ENCODE measurements at places on chromosomes 1 and 21. TPM values are rescaled to one million over a fixed set of nuclear protein-coding genes. Genes with fewer than 3 reads are reported as not detected.

- H3K27ac ChIP-seq, result no peak overlapping the region
- no peaks in the 10 kb centered on the region for H3K36me3 ChIP-seq
- no peaks in the 10 kb centered on the region for H3K27me3 ChIP-seq
- no peak for DNase-seq
- no peaks in the 10 kb centered on the region for H3K4me1 ChIP-seq
These were observed 799.5 kb downstream of the LTN1 start for GRCh38 chr21:28193189-28193588.

- peak overlapping the region; percentile 65 for H3K27ac ChIP-seq
- H3K36me3 ChIP-seq, result peaks cover 6% of the 10 kb centered on the region
- H3K27me3 ChIP-seq, result no peaks in the 10 kb centered on the region
- no peak overlapping the region for H3K4me3 ChIP-seq
- no peak for DNase-seq
These were observed 8.9 kb upstream of the MUTYH start for GRCh38 chr1:45348966-45349677.

- no peak overlapping the region for H3K4me3 ChIP-seq
- no peaks in the 10 kb centered on the region for H3K4me1 ChIP-seq
- DNase-seq, result no peak
- H3K27ac ChIP-seq, result no peak overlapping the region
These were observed 2.2 kb downstream of the TMEM35B start for GRCh38 chr1:34982820-34983376.

DNA sequence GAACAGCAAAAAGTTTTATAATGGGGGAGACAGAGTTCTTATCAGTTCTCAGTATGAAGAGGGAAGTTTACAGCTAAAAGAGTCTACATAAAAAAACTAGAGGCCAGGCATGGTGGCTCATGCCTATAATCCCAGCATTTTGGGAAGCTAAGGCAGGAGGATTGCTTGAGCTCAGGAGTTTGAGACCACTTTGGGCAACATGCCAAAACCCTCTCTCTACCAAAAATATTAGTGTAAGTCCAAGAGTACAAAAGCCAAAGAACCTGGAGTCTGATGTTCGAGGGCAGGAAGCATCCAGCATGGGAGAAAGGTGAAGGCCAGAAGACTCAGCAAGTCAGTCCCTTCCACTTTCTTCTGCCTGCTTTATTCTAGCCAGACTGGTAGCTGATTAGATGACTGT lies 35.0 kb upstream of the ROR1 start:
- H3K4me1 ChIP-seq, result no peaks in the 10 kb centered on the region
- no peak overlapping the region for H3K4me3 ChIP-seq
- H3K27me3 ChIP-seq, result no peaks in the 10 kb centered on the region
- H3K27ac ChIP-seq, result no peak overlapping the region

GRCh38 chr1:24909388-24909898 lies 20.6 kb downstream of the RUNX3 start:
- H3K27me3 ChIP-seq, result no peaks in the 10 kb centered on the region
- DNase-seq, result no peak
- H3K4me1 ChIP-seq, result peaks cover 6% of the 10 kb centered on the region

- no peaks in the 10 kb centered on the region for H3K36me3 ChIP-seq
- no peaks in the 10 kb centered on the region for H3K4me1 ChIP-seq
- H3K4me3 ChIP-seq, result no peak overlapping the region
- no peaks in the 10 kb centered on the region for H3K27me3 ChIP-seq
- no peak overlapping the region for H3K27ac ChIP-seq
- DNase-seq, result no peak
These were observed 278 bp upstream of the KRTAP27-1 start for GRCh38 chr21:30337772-30338171.

- no peak overlapping the region for H3K4me3 ChIP-seq
- no peak overlapping the region for H3K27ac ChIP-seq
- H3K27me3 ChIP-seq, result peaks cover 3% of the 10 kb centered on the region
- H3K4me1 ChIP-seq, result peaks cover 28% of the 10 kb centered on the region
- no peak for DNase-seq
These were observed 2.3 kb upstream of the JAM2 start for GRCh38 chr21:25636727-25637126.

GRCh38 chr1:90729504-90730242 lies 12.6 kb upstream of the BARHL2 start:
- no peak overlapping the region for H3K4me3 ChIP-seq
- peaks cover 62% of the 10 kb centered on the region for H3K27me3 ChIP-seq
- no peak for DNase-seq
- peaks cover 38% of the 10 kb centered on the region for H3K4me1 ChIP-seq
- no peak overlapping the region for H3K27ac ChIP-seq

DNA sequence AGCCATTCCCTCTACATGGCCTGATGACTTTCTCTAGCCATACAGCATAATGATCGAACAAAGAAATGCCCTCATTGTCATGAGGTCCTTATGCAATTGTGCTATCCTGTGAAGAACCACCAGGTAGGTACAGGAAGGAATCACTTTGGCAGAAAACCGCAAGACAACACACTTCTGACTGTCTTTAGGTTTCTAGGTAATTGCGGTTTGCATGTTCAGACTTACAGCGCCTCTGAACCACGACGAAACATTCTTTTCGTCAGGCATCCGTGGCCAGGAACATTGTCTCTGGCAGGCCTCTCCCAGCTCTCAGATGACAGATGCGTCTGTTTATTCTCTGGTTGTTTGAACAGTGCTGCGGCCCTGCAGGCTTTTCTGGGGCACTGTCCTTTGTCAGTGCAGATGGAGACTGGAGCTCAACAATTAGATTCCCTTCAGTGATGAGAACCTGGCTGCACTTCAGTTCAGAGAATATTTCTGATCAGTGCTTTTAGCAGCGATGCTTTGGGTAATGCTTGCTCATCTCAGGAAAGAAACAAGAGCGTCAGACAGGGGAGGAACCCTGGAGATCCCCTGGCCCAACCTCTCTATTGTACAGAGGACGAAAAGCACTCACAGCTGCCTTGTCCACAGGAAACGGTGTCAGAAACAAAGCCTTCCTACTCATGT lies 63.4 kb downstream of the B3GALT5 start:
- DNase-seq, result peak; percentile 91
- H3K4me1 ChIP-seq, result peaks cover 36% of the 10 kb centered on the region
- H3K36me3 ChIP-seq, result no peaks in the 10 kb centered on the region

- no peak overlapping the region for H3K27ac ChIP-seq
- H3K36me3 ChIP-seq, result no peaks in the 10 kb centered on the region
- H3K27me3 ChIP-seq, result no peaks in the 10 kb centered on the region
- no peaks in the 10 kb centered on the region for H3K4me1 ChIP-seq
- H3K4me3 ChIP-seq, result no peak overlapping the region
These were observed 36.4 kb downstream of the RXRG start for GRCh38 chr1:165408518-165408917.

DNA sequence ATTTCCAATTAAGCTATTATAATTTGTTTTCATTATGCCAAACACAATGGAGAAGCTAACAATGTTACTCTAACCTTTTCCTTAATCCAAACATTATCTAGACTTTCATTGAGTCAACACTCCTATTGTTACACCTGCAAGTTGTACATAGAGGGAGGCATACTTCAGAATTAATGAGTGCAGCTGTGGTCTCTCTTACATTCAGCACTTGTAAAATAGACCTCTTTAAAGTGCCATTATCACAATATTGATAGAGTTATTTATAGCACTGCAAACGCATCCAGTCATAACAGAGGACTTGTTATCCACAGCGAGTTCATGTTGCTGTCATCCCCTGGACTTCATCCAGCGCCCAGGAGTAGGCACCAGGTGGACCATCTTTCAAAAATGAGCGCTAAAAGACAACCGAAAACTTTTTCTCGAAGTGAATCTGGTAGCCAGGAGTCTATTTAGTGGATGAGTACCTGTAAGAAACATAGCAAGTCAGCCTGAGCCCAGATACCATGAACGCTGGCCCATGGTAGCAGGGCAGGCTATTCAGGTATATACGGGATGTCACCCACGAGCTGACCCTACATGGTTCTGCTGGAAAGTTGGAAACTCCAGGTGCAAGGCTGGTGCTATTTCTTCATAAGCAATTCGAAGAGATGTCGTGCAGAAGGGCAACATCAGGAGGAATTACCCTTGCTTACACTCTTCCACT lies 70.6 kb upstream of the NFIA start:
- DNase-seq, result no peak
- no peaks in the 10 kb centered on the region for H3K27me3 ChIP-seq
- H3K4me1 ChIP-seq, result peaks cover 8% of the 10 kb centered on the region
- no peak overlapping the region for H3K4me3 ChIP-seq
- H3K27ac ChIP-seq, result no peak overlapping the region

GRCh38 chr1:189899686-189900425 lies 577.8 kb downstream of the BRINP3 start:
- no peaks in the 10 kb centered on the region for H3K4me1 ChIP-seq
- no peak overlapping the region for H3K4me3 ChIP-seq
- no peak for DNase-seq
- no peaks in the 10 kb centered on the region for H3K36me3 ChIP-seq
- no peak overlapping the region for H3K27ac ChIP-seq

GRCh38 chr1:236558846-236559245 lies 35.1 kb downstream of the LGALS8 start:
- no peak overlapping the region for H3K27ac ChIP-seq
- H3K4me1 ChIP-seq, result no peaks in the 10 kb centered on the region
- H3K27me3 ChIP-seq, result no peaks in the 10 kb centered on the region
- no peak for DNase-seq
- no peak overlapping the region for H3K4me3 ChIP-seq

GRCh38 chr1:62213075-62213914 lies 18.6 kb downstream of the L1TD1 start:
- no peaks in the 10 kb centered on the region for H3K27me3 ChIP-seq
- DNase-seq, result peak; percentile 22
- no peak overlapping the region for H3K4me3 ChIP-seq
- H3K27ac ChIP-seq, result no peak overlapping the region
- H3K36me3 ChIP-seq, result no peaks in the 10 kb centered on the region

- H3K4me3 ChIP-seq, result no peak overlapping the region
- no peaks in the 10 kb centered on the region for H3K27me3 ChIP-seq
- no peaks in the 10 kb centered on the region for H3K4me1 ChIP-seq
- H3K36me3 ChIP-seq, result no peaks in the 10 kb centered on the region
- no peak for DNase-seq
These were observed 73.8 kb upstream of the SSX2IP start for GRCh38 chr1:84763912-84764680.

GRCh38 chr1:223772771-223773160 lies 60.4 kb downstream of the CAPN2 start:
- H3K4me1 ChIP-seq, result peaks cover 19% of the 10 kb centered on the region
- H3K27ac ChIP-seq, result no peak overlapping the region
- no peak overlapping the region for H3K4me3 ChIP-seq
- peaks cover 79% of the 10 kb centered on the region for H3K36me3 ChIP-seq
- DNase-seq, result peak; percentile 30

DNA sequence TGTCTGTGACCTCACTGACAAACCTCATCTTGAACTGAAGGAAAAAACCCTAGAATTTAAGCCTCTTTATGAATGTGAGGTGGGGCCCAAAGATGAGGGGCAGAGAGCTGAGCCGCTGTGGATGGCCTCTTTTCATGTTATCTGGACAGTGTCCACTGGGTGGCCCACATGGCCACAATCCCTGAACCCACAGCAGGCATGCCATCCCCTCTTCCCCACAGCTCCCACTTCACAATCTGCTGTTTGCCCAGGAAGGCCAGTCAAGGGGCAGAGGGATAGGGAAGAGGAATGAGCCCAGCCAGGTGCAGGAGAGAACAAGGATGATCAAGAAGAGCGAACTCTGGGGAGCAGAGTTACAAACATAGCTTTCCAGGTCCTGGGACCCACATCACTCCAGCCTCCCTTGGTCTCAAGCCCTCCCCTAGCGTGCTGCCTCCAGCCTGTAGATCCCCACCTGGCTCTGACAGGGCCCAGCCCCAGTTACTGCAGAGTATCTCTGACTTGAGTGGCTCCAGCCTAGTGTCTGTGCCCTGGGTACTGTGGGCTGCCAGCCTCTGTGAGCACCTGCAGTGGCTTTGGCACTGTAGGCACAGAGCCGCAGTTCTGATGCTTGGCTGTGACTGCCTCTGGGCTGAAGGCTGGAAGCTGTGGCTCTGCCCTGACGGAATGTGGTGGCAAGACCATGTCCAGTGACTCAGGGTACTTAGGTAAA lies 1.9 kb upstream of the SLFNL1 start:
- no peaks in the 10 kb centered on the region for H3K27me3 ChIP-seq
- no peak overlapping the region for H3K4me3 ChIP-seq
- DNase-seq, result no peak
- H3K4me1 ChIP-seq, result no peaks in the 10 kb centered on the region
- no peak overlapping the region for H3K27ac ChIP-seq
- H3K36me3 ChIP-seq, result peaks cover 9% of the 10 kb centered on the region

GRCh38 chr1:245155272-245156040 lies 671 bp downstream of the KIF26B start:
- no peak for DNase-seq
- peak overlapping the region; percentile 30 for H3K4me3 ChIP-seq
- peaks cover 69% of the 10 kb centered on the region for H3K27me3 ChIP-seq
- no peak overlapping the region for H3K27ac ChIP-seq
- no peaks in the 10 kb centered on the region for H3K36me3 ChIP-seq

DNA sequence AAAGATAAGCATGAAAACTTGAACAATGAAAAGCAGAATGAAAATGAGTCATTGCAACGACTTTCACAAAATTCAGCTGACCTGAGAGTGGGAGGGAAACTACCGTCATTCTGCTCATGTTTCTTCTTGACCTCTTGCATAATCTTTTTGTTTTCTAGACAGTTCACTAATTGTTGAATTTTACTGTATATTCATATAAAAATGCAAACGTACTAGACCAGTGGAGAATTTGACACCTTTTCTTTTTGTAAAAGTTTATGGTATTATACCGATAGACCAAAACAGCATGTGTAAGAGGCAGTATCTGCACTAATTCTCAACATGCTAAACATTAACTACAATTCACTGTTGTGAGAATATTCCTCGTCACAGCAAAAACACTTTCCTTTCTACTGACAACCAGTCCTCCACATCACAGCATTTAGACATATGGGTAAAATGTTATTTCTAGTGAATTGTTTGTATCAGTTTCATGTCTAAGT lies 137.8 kb downstream of the GREM2 start:
- no peaks in the 10 kb centered on the region for H3K27me3 ChIP-seq
- H3K27ac ChIP-seq, result no peak overlapping the region
- no peaks in the 10 kb centered on the region for H3K36me3 ChIP-seq

- H3K36me3 ChIP-seq, result no peaks in the 10 kb centered on the region
- H3K4me1 ChIP-seq, result no peaks in the 10 kb centered on the region
- no peak overlapping the region for H3K4me3 ChIP-seq
- H3K27ac ChIP-seq, result no peak overlapping the region
- DNase-seq, result no peak
- no peaks in the 10 kb centered on the region for H3K27me3 ChIP-seq
These were observed 86.7 kb upstream of the MARK1 start for GRCh38 chr1:220441211-220441610.

- H3K27me3 ChIP-seq, result no peaks in the 10 kb centered on the region
- no peak for DNase-seq
- H3K4me3 ChIP-seq, result no peak overlapping the region
- H3K27ac ChIP-seq, result no peak overlapping the region
- no peaks in the 10 kb centered on the region for H3K36me3 ChIP-seq
- no peaks in the 10 kb centered on the region for H3K4me1 ChIP-seq
These were observed 107.3 kb upstream of the ADGRL4 start for GRCh38 chr1:79113836-79114235.

KIF26B gene
- 2.3 TPM for total RNA-seq

RGS13 gene
- total RNA-seq, result 0.95 TPM

FOXD3 gene
- total RNA-seq, result 3.1 TPM

STUM gene
- 3.9 TPM for total RNA-seq

SNIP1 gene
- total RNA-seq, result 13.6 TPM

RHEX gene
- not detected for total RNA-seq

Data from sigmoid colon (tissue), 7 donors.